ENCODE measurements at places on chromosomes 11 and 22.

DNA sequence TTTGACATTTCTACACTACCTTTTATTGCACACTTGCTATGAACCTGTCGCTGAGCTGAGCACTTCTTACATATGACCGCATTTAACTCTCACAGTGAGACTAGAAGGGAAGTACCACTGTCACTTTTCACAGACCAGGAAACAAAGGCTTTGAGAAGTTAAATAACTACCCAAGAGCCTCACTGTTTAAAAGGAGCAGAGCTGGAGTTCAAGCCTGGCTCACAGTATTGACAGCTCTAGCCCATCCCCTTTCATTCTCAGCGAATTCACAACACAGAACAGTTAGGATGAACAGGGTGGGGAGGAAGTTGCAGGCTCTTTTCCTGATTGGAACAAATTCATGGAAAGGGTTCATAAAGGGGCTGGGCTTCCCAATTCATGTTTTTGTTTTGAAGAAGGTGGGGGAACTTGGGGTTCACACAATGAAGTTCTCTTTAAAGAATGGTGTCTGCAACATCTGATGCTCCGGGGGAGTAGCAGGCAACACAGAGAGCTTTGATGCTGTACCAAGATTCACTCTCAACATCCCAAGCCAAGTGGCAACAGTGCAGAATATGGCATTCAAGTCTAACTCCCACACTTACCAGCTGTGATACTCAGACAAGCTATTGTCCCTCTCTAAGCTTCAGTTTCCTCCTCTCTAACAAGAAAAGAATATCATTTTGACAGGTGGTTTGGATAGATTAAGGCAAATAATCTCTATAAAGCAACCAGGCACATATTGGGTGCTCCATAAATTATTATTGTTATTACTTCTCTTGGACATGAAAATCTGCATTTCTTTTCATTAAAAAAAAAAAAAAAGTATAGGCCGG, 17.2 kb downstream of the SCGB1A1 start:
- DNase-seq, result no peak

DNA sequence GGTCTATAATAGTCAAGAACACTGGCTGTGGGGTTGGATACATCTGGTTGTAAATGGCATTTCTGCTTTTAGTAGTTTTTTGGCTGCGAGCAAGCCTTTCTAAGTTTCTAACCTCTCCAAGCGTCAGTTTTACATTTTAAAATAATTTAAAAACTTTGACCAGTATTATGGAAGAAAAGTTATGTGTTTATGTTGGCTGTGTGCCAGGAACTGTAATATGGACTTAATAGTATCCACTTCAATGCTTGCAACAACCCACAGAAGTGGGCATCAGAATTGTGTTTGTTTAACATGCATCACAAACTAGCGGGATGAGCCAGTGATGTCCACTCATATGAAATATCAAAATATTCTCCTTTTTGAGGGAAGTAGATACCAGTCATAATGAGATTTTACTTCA, 844.2 kb downstream of the JRKL start:
- DNase-seq, result no peak

- DNase-seq, result no peak
Measured at GRCh38 chr22:37101311-37102066, 8.0 kb downstream of the TMPRSS6 start.

GRCh38 chr11:92511522-92512203, 287.0 kb downstream of the FAT3 start:
- no peak for DNase-seq

DNA sequence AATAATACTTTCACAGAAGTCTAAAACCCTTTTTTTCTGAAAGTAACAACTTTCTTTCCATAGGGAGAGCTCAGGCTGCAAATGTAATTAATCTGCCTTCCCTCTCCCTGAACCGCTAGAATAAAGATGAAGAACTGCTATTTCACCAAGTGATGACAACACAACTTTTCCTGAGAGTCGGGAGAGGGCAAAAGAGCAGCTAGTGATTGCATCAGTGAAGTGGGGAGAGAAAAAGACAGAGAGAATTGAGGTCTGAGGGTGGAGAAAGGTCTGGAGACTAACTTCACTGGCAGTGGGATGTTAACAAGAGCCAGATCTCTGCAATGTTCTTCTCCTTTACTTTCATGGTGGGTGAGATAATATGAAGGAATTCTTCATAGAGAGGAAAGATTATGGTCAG, 10.9 kb upstream of the MPEG1 start:
- DNase-seq, result no peak

DNA sequence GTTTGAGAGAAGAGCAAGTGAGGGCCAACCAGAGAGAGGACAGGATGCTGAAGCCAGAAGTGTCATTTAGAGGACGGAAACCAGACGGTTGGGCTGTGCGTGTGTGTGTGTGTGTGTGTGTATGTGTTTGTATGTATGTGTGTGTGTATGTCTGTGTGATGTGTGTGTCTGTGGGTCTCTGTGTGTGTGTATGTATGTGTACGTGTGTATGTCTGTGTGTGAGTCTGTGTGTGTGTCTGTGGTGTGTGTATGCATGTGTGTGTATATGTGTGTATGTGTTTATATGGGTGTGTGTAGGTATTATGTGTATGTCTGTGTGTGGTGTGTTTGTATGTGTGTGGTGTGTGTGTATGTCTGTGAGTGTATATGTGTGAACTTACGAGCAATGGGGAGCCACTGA, 77.7 kb upstream of the EIF3D start:
- no peak for DNase-seq

DNA sequence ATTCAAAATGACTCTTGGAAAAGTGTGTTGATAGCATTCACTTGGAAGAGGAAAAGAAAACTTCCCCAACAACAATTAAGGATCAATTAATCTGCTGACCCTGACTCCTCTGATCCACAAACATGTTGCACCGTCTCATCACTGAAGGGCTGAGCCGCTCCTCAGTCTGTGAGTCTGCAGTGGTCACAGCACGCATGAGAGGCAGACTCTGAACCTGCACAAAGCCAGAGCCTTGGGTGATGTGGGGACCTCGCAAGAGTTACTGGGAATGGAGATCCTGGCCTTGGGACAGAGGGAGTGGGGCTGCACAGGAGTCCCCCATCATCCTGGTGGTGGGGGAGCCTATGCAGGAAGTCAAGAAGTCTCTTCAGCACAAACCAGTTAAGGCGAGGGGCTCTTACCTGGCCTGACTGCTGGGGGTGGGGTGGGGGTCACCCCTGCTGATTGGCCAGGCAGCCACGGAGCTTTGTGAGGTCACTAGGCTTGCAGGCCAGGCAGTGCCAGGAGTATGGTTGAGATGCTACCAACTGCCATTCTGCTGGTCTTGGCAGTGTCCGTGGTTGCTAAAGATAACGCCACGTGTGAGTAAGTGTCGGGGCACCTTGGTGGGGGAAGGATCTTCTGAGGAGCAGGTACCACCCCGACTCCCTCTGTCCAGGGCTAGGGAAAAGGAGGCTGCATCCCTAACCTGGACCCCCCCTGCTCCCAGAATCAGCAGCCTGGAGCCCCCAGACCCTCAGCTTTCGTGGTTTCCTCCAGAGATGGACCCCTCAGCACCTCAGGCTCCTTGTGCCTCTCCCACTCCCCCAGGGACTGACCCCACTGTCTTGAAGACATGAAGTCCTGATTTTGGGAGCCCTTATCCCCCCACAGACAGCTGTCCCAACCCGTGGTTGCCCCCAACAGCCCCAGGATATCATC, at the start of gene ACR:
TSS of gene ACR (plus strand) at position 477 of the 921 bp plus-strand sequence. CDS start at position 509, 32 bp downstream.
- DNase-seq, result no peak

- DNase-seq, result peak; percentile 96
Measured at GRCh38 chr11:18384157-18384641, 10.2 kb upstream of the LDHA start.
